H54 (cell line): ENCODE measurements at places on chromosomes 2 and 18.

GRCh38 chr18:40063488-40063887 is 1891.5 kb upstream of the PIK3C3 start:
- no peak for DNase-seq

- no peak for DNase-seq
These were observed 8.3 kb downstream of the PRKAG3 start for GRCh38 chr2:218823196-218823855.

GRCh38 chr2:231554327-231554726 is 24.1 kb upstream of the NMUR1 start:
- DNase-seq = no peak

GRCh38 chr18:79400091-79400590 is 4.4 kb downstream of the NFATC1 start:
- no peak for DNase-seq

- no peak for DNase-seq
These were observed 750 bp upstream of the RMP24 start for GRCh38 chr18:35971661-35972196.

- no peak for DNase-seq
These were observed 457 bp upstream of the SP9 start for GRCh38 chr2:174334278-174334715.

DNA sequence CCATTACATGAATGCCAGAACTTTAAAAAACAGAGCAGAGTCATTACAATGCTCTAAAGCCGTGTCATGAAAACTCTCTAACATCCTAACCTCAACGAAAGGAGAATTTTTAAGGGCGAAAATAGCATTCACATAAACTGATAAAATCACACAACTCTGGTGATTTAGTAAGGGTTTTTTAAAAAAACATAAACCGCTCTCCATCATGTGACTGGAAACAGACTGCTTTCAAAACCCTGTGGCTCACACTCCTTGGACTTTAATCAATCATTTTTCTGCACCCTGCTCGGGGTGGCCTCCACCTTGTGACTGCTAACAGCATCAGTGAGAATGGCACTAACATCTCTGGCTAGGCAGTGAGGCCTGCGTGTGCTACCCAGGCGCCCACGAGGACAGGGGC is 12.1 kb downstream of the DOCK10 start:
- DNase-seq = no peak

GRCh38 chr2:238911376-238912227 is 63.7 kb downstream of the TWIST2 start:
- no peak for DNase-seq

GRCh38 chr2:75221862-75222261 is 22.5 kb upstream of the TACR1 start:
- peak; percentile 29 for DNase-seq

GRCh38 chr2:189254268-189254883 is 74.8 kb upstream of the COL5A2 start:
- no peak for DNase-seq

DNA sequence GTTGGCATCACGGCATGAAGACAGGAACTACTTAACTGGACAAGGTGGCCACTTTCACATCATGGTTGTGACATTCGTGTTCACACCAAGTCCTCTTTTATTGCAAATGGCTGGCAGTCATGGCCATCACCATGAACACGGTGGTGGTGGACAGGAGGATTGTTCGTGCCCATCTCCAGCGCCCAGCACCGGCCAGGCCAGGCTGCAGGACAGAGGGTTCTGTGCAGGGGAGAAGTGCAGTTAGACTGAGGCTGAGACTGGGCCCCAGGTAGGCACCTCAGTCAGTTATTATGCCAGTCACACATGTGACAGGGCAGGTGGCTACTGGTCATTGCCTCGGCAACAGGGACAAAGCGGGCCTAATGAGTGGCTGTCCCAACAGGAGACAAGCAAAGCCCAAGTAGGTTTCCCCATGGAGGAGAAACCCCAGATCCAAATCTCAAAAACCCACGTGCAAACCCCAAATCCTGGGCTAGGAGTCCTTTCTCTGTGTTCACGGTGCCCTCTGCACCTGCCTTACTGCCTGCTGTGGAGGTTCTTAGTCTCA is 468.1 kb upstream of the MYT1L start:
- DNase-seq = no peak

GRCh38 chr2:107148496-107148895 is 262.5 kb upstream of the ST6GAL2 start:
- no peak for DNase-seq

DNA sequence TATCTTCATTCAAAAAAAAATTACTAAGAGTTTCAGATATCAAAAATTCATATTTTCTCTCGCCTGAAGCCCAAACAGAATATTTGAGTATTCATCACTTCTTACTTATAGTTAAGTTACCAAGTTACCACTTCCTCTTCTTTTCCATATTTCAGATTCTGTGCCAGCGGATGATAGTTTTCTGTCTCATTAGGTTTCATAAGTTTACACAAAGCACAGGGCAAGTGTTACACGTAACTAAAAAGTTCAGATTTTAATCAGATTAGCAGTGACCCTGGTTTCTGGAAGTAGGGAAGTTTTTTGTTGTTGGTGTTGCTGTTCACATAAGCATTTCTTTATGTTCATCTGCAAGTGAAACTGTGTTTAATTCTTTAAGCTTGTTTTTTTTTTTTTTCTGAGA is 10.2 kb downstream of the AFTPH start:
- no peak for DNase-seq

DNA sequence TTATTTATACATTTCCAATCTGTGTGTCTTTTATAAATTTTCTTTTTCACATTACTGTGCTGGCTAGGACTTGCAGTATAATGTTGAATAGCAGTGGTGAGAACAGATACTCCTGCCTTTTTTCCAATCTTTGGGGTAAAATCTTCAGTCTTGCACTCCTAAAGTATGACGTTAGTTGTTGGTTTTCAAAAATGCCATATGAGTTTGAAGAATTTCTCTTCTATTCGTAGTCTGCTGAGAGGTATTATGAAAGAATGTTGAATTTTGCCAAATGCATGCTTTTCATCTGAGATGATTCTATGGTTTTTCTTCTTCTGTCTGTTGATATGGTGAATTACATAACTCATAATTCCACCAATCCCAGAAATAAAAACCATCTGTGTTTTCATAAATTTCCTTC is 335.3 kb upstream of the CHST9 start:
- no peak for DNase-seq

GRCh38 chr2:217691516-217691915 is 311.3 kb downstream of the TNS1 start:
- DNase-seq = no peak

GRCh38 chr2:236341721-236342120 is 77.5 kb upstream of the ASB18 start:
- DNase-seq = no peak

- no peak for DNase-seq
These were observed 288.8 kb upstream of the PIK3C3 start for GRCh38 chr18:41666231-41666630.

- DNase-seq = no peak
These were observed 7.3 kb upstream of the ID2 start for GRCh38 chr2:8674420-8675009.

DNA sequence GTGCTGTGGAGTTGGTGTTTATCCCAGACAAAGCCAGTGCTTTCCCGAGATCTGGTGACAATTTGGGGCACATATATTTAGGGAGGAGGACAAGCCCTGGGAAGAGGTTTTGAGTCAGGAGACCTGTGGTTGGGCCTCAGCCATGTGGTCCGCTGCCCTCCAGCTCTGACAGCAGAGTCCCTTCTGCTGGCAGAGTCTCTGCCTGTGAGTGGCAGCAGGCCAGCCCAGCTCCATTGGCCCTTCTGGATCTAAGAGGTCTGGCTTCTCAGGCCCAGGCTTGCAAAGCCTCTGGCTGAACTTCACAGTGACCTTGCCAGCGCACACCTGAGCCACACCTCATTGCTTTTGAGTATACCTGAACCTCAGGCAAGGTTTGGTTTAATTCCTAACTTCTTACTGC is 115.3 kb downstream of the BCL2L11 start:
- DNase-seq = no peak

- peak; percentile 2 for DNase-seq
These were observed 31.7 kb upstream of the TTC32 start for GRCh38 chr2:19933351-19933981.

- DNase-seq = no peak
These were observed 20.3 kb upstream of the CYP1B1 start for GRCh38 chr2:38095996-38096861.

- DNase-seq = no peak
These were observed 34.6 kb downstream of the ADCY3 start for GRCh38 chr2:24885221-24886125.

DNA sequence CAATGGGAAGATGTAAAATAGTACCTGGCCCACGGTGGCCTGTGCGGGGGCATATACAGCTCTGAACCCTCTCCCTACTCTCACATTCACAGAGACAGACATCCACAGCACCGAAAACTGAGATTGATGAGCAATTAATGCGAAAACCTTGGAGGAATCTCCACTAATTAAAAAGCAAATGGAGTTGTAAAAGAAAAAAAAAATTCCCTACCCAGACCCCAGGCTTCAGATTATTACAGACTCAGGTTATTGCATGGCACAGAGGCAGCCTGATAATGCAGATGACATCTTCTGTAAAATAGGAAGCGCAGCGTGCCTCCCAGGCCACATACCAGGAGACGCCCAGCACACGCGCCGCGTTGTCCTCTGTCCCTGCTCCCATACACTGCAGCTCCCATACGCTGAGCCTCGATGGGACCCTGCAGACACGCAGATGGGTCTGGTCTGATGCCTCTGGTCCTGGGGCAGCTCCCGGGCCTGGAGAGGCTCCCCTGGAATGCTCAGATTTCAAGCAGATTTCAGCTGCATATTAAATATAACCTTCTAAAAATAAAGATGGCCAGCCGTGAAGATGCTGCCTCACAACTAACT is 496.1 kb upstream of the MYT1L start:
- DNase-seq = no peak

DNA sequence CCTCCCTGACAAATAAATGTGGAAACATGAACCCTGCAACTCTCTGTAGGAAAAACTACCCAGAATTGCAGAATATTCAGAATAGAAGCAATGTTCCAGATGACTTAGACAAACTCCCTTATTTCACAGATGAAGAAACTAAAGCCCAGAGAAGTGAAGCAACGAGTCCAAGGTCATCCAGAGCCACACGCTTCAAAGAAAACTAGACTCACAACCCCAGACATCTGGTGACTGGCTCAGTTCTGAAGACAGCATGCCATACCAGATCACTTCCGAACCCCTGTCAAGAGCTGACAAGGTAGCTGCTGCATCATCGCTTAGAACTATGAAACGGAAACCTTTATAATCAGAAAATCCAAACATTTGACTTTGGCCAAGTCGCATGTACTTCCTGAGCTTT is 101.3 kb downstream of the PID1 start:
- no peak for DNase-seq

DNA sequence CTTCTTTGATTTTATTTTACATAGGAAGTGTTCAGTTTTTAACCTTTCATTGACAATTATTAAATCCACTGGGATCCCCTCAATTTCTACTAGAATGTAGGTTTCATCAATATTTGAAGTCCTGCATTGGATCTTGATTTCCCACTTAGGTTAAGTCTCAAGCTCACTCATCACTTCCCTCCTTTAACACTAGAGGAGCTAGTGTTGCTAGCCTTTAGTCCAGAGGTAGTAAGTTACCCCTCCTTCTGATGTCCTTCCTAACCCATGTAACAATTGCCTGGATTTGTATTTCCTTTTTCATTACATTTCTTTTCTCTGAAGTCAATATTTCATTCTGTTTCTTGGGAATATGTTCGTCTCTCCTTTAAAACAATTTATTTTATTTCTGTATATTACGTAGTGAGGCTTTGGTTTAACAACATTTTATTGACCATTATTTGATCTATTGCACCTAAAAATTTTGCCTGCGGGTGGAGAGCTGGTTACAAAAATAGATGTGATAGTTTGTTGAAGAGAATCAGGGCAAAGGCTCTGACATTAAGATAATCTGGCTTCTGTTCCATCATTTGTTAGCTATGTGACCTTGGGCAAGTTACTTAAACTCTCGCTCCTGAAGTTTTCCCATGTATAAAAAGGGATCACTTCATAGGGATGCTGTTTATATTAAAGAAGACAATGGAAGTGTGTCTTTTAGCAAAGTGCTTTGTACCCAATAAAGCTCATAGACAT is 833.0 kb downstream of the SLC4A3 start:
- DNase-seq = peak; percentile 9

GRCh38 chr2:5689750-5690149 is 2.4 kb upstream of the SOX11 start:
- DNase-seq = no peak

GRCh38 chr2:47226923-47227220 is 71.8 kb upstream of the STPG4 start:
- no peak for DNase-seq

DNA sequence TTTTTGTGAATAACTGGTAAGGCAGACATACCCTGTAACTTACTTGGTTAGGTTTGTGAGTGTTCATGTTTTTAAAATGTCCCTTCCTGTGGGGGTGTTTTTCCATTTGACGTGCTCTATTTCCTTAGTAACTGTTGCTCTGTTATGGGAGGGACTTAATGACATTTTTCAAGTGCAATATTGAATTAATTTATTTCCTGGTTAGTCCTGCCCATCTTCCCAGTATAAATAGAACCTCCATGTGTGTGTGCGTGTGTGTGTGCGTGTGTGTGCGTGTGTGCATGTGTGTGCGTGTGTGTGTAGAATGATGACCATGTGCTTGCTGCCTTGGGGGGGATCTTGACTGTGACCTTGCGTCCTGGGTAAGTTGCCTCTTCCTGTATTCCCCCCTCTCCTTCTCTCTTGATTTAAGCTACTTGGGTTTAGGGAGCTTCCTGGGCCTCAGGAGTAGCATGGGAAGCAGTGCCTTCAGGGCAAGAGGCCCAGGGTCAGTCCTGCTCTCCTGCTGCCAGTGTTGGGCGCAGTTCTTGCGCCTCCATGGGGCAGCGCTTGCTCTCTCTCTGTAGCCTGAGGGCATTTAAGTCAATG is 163.9 kb downstream of the LDLRAD4 start:
- DNase-seq = no peak

- no peak for DNase-seq
These were observed 169.5 kb downstream of the HRH4 start for GRCh38 chr18:24629921-24630320.

GRCh38 chr2:121451398-121451797 is 79.3 kb upstream of the RNU4ATAC start:
- no peak for DNase-seq

GRCh38 chr2:46142546-46143428 is 154.4 kb upstream of the EPAS1 start:
- no peak for DNase-seq

GRCh38 chr18:6155707-6156106 is 259.0 kb downstream of the L3MBTL4 start:
- DNase-seq = no peak

DNA sequence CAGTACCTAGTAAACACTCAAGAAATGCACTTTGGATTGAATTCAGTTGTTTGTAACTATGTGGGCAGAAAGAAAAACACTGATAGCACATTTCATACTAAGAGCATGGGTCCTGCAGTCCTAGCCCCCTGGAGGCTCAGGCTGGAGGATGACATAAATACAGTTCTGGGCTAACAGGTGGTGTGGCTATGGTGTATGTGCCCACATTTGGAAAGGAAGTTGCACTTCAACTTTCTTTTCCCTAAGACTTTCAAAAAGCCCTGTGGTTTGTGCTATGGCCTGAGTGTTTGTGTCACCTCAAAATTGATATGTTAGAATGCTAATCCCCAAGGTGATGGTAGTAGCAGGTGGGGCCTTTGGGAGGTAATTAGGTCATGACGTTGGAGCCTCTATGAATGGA is 218.2 kb downstream of the CDCA7 start:
- no peak for DNase-seq
